ENCODE measurements at places on chromosomes 1 and 21. TPM values are rescaled to one million over a fixed set of nuclear protein-coding genes. Genes with fewer than 3 reads are reported as not detected.
A peak's percentile ranks its signal among the peaks of the same experiment; 100 is the strongest.

The FOXD3 gene
- total RNA-seq: 2.8 TPM

The TNNI3K gene
- 1.1 TPM for total RNA-seq

GRCh38 chr1:29800522-29800956 lies 564.2 kb downstream of the PTPRU start:
- no peak for DNase-seq

GRCh38 chr1:201183209-201183608 lies 7.4 kb upstream of the IGFN1 start:
- peak; percentile 38 for DNase-seq

- DNase-seq: no peak
Measured at GRCh38 chr1:39395357-39395831, 96.0 kb upstream of the BMP8A start.

DNA sequence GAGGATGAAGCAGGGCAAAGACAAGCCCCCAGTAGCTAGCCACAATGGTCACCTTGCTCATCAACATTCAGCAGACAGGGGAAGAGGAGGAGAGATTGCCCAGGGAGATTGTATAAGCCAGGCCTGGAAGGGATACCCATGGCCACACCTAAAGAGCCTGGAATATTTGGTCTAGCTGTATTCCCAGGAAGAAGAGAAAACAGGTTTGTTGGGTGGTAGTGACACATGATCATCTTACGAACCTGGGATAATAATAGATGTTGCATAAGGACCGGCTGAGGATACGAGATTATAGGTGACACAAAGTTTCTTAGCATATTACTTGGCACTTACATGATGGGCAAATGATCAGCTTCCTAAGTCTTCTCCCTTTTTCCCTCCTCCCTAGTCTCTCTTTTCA lies 95.9 kb downstream of the HHIPL2 start:
- no peak for DNase-seq

- DNase-seq: no peak
Measured at GRCh38 chr1:39917825-39918224, 16.1 kb upstream of the MYCL start.

Measured in suprapubic skin (tissue), 4 donors.